Glutamatergic neuron (in vitro differentiated cells): ENCODE measurements at places on chromosomes 12 and 14. TPM values are rescaled to one million over a fixed set of nuclear protein-coding genes. Genes with fewer than 3 reads are reported as not detected.

DNA sequence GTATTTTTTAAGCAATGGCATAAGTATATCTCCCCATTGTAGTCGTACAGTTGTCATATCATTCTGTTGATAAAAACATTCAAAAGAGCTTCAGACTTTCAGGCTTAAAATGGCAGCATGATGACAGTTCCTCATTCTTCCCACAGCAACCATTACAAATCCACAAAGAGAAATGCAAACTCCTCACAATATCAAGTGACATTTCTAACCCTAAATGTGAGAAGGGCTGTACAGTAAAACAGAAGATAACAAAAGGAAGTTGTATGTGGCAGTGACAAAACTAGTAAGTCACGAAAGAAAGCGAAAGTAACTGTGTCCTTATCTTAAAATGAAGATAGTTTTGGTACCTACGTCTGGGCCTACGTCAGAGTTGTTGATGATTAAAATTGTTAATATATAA lies 46.7 kb downstream of the GXYLT1 start:
- no peak for DNase-seq

GRCh38 chr14:68548194-68549076 lies 244.4 kb downstream of the ZFP36L1 start:
- no peak for DNase-seq

DNA sequence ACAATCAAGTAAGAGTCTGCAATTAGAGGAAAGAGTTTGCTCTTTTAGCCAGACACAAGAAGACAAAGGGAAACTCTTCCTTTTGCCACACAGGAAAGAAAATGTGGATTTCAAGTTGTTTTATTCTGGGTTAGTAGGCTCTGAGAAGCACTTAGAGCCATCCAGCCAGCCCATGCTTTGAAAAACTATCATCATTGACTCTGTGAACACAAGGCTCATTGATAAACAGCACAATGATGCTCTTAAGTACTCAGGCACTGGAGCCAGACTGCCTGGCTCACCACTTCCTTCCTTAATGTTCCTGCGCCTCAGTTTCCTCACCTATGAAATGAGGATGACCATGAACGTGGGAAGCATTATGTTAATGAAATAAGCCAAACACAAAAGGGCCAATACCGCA lies 150.2 kb upstream of the EEA1 start:
- DNase-seq = no peak

The RBP5 gene
- 1.2 TPM for total RNA-seq

DNA sequence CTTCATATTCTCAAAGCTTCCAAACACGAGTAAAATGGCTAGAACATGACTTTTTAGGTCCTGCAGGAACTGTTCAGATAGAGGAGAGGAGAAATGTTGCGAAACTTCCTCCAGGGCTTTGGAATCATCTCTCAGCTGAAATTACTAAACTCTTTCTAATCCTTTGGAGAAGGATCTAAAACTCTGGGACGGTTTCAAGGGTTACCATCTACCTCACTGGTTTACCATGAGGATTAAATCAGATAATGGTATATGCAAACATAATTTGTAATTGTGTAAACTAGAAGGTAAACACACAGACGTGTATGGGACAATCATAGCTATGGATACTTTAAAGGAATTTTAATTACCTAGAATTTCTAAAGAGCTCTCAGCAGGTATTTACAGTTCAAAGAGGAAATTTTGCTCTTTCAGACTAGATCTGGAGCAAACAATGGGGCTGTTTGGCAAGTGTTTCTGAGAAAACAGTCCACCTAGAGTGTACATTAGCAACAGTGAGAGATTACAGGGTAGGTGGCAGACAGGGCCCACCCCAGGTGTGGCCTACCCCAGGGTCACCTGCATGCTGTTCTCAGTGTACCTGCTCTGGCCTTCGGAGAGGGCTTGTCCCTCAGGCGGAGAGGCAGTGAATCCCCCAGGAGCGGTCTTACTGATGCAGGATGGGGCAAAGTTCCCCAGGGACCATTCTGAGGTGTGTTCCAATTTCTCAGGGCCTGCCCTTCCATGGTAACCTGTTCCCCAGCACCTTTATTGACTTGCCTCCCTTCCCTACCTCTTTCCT lies 124.7 kb upstream of the MAX start:
- DNase-seq = no peak

- no peak for DNase-seq
These were observed 206.3 kb downstream of the C12orf50 start for GRCh38 chr12:87822923-87823322.

GRCh38 chr12:113097716-113098440 lies 37.7 kb downstream of the RASAL1 start:
- DNase-seq = no peak

DNA sequence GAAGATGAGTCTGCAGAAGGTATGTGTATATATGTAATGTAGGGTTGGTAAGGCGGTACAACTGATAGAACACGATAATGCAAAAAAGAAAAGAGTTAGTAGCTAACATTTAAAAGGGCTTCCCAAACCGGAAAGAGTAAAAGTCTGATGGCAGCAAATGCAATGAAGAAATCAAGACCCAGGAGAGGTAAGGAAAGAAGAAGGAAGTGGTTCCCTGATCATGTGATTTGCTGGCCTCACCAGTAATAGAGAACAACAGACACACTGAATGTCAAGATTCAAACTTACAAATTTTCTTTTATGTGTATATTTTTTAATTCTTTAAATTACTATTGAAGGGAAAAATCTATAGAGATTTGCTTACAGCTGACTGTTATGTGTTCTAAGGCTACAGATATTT lies 18.4 kb downstream of the ZFC3H1 start:
- DNase-seq = no peak

The KITLG gene
- 0.61 TPM for total RNA-seq

The GRIP1 gene
- 67.1 TPM for total RNA-seq

The SPTB gene
- total RNA-seq = 1.9 TPM

The REM2 gene
- total RNA-seq = 73.2 TPM

- DNase-seq = peak; percentile 73
These were observed 731.9 kb downstream of the NRXN3 start for GRCh38 chr14:78902010-78902623.

DNA sequence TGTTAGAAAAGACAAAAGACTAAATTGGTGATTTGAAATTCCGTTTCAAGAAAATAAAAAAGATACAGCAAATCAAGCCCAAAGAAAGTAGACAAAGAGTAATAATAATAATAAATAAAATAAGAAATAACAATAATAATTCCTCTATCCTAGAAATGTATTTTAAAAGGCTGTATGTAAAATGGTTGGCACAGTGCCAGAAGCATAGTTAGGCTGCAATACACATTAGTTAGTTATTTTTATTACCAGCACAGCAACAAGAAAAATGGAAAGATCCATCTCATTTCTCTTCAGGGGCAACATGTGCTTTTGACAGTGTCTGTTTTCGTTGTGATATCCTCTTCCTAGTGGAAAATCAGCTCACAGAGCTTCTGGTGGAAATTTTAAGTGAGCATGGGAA lies 174.1 kb upstream of the TMTC1 start:
- no peak for DNase-seq

DNA sequence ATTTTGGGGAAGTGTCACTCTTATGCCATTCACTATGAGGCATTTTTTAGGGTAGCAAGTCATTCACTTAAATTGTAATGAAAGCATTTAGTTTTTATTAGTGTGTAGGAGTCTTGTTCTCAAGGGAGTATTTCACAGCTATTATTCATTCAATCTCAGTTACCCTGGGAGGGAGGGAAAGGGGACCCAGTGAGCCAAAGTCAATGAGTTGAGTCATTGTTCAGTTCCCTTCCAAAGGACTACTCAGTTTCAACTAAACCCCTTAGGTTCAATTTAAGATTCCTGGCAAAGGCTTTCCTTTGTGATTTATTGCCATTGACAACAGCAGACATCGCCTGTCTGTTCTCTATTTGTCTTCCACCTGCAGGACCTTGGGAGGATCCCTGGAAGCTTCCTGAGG lies 29.3 kb upstream of the RASSF8 start:
- no peak for DNase-seq

DNA sequence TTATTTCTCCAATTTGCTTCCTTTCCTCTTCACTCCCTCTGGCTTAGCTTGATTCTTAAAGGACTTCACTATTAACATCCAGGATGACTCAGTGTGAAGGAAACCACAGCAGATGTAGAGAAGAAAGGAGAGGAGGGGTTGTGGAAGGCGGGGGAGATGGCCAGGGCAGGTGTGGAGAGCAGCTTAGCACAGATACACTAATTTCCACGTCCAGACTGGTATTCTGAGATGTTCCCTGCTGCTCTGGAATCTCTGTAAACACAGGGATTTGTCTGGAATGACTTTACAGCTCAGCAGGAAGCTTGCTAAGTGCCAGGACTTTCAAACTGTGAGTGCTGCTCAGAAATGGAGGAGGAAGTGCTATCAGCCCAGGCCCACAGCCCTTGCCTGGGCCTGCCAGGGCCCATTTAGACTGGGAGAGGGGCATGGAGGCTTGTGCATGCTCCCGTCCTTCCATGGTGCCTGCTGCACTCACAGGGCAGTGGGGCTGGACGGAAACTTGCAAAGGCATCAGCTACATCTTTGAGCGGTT lies 202.5 kb upstream of the DDHD1 start:
- no peak for DNase-seq

- no peak for DNase-seq
These were observed 4.7 kb upstream of the IPO8 start for GRCh38 chr12:30700216-30700900.

DNA sequence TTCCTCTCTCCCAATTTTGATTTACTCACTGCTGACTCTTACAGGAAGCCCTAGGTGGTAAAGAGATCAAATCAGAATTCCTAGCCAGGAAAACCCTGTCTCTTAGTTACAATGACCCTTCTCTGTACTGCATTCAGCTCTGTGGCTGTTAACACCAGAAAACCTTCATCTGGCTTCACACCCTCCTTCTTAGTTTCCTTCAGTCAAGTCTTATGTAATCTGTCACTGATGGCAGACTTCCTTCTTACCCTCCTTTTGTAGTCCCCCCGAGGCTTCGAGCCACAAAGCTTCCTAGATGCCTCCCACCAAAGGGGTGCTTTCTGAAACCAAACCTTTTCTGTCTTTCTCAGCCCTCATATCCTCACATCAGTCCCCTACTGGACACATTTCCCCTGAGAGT lies 16.5 kb downstream of the NGDN start:
- no peak for DNase-seq

DNA sequence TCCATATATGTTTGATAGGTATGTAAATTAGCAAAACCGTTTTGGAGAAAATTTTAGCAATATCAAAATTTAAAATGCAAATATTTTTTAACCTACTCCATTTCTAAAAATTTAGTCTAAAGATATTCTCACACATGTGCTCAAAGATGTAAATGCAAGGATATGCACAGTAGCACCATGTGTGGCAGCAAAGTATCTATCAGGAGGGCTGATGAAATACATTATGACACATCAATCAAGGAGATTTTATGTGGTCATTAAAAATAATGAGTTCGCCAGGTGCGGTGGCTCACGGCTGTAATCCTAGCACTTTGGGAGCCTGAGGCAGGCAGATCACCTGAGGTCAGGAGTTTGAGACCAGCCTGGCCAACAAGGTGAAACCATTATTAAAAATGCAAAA lies 8.0 kb upstream of the C1R start:
- DNase-seq = no peak

- DNase-seq = no peak
These were observed 39.6 kb downstream of the GPATCH2L start for GRCh38 chr14:76191297-76191696.

DNA sequence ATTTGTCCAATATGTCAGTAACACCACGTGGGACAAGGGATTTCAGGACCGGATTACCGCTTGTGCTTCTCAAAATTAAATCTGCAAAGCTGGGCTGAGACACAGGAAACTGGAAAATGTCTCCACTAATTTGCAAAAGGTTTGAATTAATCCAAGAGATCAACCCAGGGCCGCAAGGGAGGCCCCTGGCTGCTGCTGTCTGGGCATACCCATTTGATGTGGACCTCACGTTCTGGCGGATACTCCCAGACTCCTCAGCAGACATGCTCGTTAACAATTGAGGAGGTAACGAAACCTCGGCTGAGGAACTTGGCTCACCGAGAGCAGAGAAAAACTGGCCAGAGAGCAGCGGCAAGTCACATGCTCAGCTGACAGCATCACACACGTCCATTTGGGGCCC lies 180.6 kb downstream of the SLC15A4 start:
- no peak for DNase-seq

The HCAR2 gene
- total RNA-seq = not detected

DNA sequence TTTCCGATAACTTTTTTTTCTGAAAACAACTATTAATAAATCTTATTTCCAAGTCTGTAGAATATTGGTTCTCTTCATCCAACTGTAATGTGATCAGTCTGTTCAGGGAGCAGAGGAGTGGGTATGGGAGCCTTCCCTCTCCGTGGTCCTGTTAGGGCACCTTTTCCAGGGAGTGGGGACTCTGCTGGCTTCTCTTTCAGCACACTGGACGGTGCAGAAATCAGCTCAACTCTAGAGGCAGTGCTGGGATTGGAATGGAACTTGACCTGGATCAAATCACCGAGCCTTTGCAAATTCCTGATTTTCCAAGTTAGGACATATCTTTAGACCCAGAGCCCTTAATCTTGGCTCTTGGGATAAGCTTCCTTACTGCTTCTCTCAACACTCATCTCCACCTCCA lies 630.4 kb downstream of the DIO2 start:
- DNase-seq = no peak

DNA sequence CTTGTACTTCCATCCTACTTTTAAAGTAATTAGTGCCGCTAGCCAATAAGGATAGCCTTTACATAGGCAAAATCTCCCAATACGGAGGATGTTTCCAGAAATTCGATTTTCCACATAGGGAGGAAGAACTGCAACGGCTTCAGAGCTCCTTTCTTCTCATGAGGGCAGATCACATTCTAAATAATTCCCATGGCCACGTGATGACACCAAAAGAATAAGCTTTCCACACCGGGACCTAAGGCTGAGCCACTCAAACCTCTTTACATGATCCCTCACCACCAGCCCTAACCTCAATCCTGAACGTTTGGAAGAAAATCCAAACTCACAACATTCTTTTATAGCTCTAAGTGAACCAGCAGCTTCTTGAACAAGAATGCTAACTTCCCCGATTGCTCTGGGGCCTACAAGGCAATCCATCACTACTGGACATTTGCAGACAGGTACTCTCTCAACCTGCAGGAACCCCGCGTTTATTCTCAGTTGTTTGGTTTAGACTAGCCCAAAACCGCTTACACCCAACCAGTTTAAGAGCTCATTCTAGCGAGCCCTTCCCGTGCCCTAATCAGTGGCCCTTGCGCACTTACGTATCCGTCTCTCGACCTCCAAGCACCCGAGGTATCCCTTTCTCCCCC lies 884 bp downstream of the CAPRIN2 start:
- DNase-seq = no peak

GRCh38 chr12:55642669-55643068 lies 6.0 kb downstream of the OR10P1 start:
- DNase-seq = no peak

GRCh38 chr12:112870267-112870980 lies 36.3 kb upstream of the OAS1 start:
- DNase-seq = no peak

DNA sequence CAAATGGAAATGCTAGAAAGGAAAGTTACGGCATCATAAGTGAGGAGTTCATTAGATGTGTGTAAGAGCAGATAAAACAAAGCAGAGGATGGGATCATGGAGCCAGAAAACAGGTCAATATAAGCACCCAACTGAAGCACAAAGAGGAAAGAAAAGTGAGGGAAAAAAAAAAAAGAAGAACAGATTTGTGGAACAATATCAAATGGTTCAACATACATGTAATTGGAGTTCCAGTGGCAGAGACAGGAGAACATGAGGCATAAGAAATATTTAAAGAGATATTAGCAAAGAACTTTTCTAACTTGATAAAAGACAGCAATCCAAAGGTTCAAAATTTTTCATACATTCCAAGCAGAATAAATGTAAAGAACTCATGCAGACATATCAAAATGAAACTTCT lies 54.1 kb downstream of the SPTSSA start:
- no peak for DNase-seq

GRCh38 chr14:74532246-74532645 lies 38.7 kb downstream of the ISCA2 start:
- no peak for DNase-seq

- DNase-seq = no peak
These were observed 9.0 kb upstream of the NOVA1 start for GRCh38 chr14:26606729-26607312.
